ENCODE measurements at places on chromosomes 16 and 17.
A peak's percentile ranks its signal among the peaks of the same experiment; 100 is the strongest.

- DNase-seq: no peak
Measured at GRCh38 chr17:81870981-81871386, at the start of gene ARHGDIA. Gene ARHGDIA, minus strand, starts transcription at chr17:81871337. Its CDS starts 1,407 bp downstream, at chr17:81869930.

GRCh38 chr16:56823081-56823733 lies 41.8 kb upstream of the SLC12A3 start:
- DNase-seq: no peak

DNA sequence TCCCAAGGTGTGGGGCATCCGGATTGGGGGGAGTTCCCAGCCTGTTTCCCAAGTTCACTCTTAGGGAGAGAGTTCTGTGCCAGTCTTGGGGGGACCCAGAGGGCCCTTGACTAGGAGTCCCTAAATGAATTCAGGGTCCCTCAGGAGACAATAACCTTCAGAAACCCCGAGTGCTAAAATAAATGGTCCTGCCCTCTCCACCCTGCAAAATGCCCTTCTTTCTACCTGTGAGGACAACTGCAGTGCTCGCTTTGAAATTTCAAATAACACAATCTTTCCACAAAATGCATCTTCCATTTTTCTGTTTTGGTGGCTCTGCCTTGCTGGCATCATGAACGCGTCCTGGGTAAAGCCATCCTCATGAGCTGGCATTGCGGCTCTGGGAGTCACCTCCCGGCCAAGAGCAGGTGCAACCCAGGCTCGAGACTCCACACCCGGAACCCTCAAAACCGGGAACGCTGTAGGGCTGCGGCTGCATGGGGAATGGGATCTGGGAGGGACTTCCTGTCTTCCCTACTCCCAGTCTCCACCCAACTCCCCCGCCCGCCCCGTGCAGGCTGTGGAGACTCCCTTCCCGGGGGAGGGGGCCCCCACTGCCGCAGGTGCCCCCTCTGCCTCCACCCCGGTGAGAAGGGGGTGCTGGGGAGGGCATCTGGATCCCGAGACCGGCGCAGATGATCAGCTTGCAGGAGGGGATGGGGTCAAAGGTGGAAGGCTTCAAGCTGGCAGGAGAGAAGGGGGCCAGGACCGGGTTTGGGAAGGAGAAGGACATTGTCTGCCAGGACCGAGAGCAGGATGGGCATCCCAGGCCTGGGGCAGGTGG lies at the start of gene ZNF205:
Gene ZNF205 (plus strand): TSS at position 529 of the 823 bp plus-strand sequence. CDS start 845 bp downstream, outside the sequence.
- no peak for DNase-seq

DNA sequence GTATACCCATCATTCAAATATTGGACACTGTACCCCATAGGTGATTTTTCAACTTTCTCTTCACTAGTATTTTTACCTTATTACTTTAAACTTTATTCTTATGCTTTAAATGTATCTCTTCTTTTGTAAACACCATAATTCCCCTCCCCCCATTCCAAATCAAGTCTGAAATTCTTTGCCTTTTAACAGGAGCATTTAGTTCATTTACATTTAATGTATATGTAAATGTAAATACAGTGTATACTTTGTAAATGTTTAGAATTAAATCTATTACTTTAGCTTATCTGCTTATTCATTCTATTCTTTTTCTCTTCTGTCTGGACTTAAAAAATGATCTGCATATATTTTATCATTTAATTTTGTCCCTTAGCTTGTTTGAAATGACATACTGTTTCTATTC lies 30.0 kb upstream of the ADGRG1 start:
- no peak for DNase-seq

DNA sequence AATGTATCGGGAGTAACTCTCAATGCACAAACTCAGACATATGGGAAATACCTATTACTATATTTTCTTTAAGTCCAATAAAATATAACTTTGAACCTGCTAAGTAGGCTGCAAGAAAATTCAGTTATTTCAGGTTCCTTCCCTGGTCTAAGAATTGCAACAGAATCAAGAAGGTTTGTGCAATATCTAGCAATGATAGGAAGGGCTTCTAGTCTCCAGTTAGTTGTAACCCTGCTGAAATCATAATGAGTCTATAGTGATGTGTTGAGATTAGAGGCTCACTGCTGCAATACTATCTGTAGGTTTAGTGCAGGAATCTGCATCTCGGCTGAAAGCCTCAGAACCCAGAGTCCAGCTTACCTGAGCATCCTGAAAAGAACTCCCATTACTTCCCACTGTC lies 110.5 kb downstream of the PMP22 start:
- no peak for DNase-seq

DNA sequence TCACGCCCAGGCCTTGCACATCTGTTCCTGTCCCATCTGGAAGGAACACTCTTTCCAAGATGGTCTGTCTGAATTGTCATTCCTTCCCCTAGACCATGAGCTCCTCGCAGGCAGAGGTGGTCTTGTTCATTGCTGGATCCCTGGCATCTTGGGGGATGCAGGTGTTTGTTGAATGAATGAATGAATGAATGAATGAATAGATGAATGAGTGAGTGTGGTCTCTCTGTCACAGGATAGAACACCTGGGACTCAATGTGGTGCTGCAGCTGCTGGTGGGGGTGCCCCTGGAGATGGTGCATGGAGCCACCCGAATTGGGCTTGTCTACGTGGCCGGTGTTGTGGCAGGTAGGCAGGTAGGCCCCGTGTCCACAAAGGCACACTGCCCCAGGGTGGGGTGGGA lies 32.2 kb downstream of the RHBDL3 start:
- DNase-seq: no peak

- no peak for DNase-seq
Measured at GRCh38 chr16:75121949-75122568, 5.5 kb upstream of the LDHD start.

DNA sequence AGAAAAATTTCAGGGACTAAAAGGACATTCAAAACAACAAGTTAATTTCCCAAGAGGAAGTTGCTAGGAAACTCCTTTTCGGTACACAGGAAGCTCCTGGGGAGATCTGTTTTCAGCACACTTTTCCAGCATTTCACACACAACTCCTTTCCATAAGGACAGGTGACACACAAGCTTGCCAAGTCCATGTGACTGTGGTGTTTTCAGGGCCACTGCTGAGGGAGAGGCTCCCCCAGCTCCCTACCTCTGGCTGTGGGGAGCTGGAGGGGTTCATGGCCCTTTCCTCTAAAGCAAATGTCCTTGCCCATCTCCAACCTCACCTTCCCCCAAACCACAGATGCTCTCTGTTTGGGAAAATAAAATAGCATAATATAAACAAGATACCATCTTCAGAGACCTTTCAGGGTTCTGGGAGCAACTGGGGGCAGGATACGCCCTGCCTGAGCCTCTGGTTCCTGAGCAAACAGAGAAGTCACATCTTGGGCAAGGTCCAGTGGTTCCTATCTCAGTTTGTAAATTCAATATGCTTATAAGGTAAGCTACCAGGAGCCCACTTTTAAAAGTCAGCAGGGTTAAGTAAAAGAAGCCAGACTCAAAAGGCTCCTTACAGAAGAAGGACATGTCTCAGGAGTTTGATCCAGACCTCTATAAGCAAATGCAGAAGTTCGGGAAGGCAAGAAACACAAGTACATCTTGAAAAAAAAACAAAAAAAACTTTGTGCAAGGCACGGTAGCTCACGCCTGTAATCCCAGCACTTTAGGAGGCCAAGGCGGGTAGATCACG lies 3.0 kb downstream of the PDZD9 start:
- no peak for DNase-seq

- DNase-seq: no peak
Measured at GRCh38 chr16:81220349-81220748, 18.1 kb upstream of the BCO1 start.

DNA sequence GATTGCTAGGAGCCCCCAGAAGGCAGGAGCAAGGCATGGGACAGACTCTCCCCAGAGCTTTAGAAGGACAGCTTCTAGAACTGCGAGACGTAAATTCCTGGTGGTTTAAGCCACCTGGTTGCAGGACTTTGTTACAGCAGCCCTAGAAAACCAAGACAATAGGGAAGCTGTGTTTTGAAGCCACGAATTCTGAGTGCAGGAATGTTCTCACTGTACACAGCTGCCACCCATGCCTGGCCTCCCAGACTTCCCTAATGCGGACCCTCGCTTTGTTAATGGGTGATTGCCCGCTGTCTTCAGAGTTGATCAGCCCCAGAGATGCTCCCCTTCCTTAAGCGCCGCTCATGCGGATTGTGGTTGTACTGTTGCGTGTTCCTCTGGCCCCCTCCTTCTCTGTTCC lies 177.1 kb downstream of the MSI2 start:
- no peak for DNase-seq

DNA sequence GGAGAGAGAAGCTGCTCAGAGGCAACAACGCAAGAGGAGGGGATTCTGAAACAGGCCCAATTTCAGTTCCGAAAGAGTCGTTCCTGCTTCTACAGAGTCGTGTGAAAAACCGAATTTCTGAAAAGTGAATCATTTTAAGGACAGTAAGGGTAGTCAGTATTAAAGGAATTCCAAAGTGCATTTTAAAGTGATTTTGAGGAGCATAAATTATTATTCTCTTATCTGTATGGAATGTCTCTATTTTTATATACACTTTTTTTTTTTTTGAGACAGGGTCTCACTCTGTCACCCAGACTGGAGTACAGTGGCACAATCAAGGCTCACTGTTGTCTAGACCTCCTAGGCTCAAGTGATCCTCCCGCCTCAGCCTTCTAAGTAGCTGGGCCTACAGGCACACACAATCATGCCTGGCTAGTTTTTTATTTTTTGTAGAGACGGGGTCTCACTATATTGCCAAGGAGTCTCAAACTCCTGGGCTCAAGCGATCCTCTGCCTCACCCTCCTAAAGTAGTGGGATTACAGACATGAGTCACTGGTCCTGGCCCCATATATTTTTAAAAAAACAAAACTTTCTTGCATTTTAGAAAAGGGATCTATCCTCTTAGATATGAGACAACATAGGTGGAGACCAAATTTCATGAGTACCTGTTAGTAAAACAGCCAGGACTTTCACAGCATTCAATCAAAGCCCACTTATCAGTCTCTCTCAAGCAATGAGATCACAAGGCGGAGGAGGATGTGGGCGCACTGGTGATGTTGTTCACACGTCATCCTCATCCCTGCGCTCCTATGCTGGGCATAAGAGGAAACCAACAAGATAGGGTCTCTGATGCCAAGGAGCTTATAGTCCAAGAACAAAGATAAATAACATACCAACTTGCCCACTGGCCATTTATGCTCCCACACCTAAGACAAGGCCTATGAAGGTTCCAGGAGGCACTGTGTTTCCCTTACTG lies 53.2 kb downstream of the SMG6 start:
- peak; percentile 68 for DNase-seq

- DNase-seq: no peak
Measured at GRCh38 chr16:87093804-87094555, 223.2 kb downstream of the C16orf95 start.

GRCh38 chr16:56231-56927 lies 2.8 kb downstream of the SNRNP25 start:
- DNase-seq: no peak

DNA sequence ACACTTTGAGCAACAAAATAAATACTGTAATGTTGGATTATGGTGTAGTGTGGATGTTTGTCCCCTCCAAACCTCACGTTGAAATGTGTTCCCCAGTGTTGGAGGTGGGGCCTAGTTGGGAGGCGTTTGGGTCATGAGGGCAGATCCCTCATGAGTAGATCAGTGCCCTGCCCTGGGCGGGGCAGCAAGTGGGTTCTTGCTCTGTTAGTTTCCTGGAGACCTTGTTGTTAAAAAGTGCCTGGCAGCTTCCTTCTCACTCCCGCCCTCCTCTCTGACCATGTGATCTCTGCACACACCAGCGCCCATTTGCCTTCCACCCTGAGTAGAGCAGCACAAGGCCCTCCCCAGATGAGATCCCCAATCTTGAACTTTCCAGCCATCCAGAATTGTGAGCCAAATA lies 67.7 kb downstream of the MPRIP start:
- DNase-seq: no peak

- DNase-seq: no peak
Measured at GRCh38 chr17:77548967-77549366, 408.2 kb downstream of the SEC14L1 start.

DNA sequence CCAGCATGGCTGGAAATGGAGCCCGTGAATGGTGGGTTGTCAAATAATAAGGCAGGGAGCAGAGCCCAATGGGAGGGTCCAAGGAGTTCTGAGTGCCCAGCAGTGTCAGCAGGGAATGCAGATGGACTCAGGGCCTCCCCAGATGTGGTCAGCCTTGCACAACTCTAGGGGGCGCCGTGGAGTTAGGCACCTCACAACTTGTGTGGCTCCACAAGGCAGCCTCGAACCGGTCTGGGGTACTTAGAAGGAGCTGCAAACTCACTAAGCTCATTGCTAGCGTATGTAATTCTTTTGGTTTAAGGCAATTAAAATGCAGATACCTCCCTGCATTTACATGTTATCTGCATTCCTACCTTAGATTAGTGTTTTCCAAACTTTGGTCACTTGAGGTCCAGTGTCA lies 18.1 kb downstream of the IRF8 start:
- DNase-seq: peak; percentile 47

- DNase-seq: peak; percentile 6
Measured at GRCh38 chr17:39752241-39752881, 14.6 kb downstream of the GRB7 start.

- no peak for DNase-seq
Measured at GRCh38 chr16:80639636-80640035, 98.8 kb downstream of the DYNLRB2 start.

GRCh38 chr16:28549301-28549899 lies 4.3 kb upstream of the SGF29 start:
- DNase-seq: peak; percentile 27

- DNase-seq: no peak
Measured at GRCh38 chr17:74211912-74212208, 1.5 kb upstream of the TTYH2 start.

GRCh38 chr17:73284354-73284753 lies 22.7 kb upstream of the CPSF4L start:
- no peak for DNase-seq

- no peak for DNase-seq
Measured at GRCh38 chr16:47054306-47054705, 80.8 kb upstream of the DNAJA2 start.

DNA sequence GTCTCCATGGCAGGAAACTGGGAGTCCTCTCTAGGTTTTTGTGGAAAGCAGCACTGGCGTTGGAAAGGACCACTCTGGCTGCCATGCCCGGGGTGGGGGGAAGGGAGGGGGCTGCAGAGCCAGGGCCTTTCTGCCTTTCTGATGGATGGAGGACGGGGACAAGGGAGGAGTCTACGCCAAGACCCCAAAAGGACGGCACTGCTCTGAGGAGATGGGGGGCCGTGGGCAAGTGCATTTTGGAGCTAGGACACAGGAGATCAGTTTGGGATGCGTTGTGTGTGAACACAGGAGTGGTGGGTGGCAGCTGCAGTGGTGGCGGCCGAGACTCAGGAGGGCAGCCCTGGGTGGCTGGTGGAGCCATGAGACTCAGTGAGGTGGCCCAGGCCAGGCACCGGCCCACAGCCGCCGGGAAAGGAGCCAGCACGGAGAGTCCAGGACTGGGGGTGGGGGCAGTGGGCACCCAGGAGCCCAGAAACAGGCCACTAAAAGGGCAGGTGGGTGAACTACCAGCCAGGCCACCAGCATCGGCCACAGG lies 2.0 kb downstream of the CENPX start:
- DNase-seq: no peak

- no peak for DNase-seq
Measured at GRCh38 chr17:30000755-30001257, 59.4 kb downstream of the EFCAB5 start.

GRCh38 chr17:69012895-69013805 lies 47.6 kb downstream of the ABCA9 start:
- DNase-seq: no peak

- no peak for DNase-seq
Measured at GRCh38 chr17:2706911-2707510, 4.6 kb downstream of the CLUH start.
